Pancreas (tissue), 10 donors: ENCODE measurements at places on chromosomes 3 and 15. TPM values are rescaled to one million over a fixed set of nuclear protein-coding genes. Genes with fewer than 3 reads are reported as not detected.

SCN5A gene
- total RNA-seq: 0.39 TPM

GPR62 gene
- total RNA-seq: 0.09 TPM

ATOSA gene
- total RNA-seq: 37.9 TPM

PLAAT1 gene
- 0.20 TPM for total RNA-seq

CACNA2D2 gene
- total RNA-seq: 1.5 TPM

MASP1 gene
- total RNA-seq: 0.06 TPM

DNA sequence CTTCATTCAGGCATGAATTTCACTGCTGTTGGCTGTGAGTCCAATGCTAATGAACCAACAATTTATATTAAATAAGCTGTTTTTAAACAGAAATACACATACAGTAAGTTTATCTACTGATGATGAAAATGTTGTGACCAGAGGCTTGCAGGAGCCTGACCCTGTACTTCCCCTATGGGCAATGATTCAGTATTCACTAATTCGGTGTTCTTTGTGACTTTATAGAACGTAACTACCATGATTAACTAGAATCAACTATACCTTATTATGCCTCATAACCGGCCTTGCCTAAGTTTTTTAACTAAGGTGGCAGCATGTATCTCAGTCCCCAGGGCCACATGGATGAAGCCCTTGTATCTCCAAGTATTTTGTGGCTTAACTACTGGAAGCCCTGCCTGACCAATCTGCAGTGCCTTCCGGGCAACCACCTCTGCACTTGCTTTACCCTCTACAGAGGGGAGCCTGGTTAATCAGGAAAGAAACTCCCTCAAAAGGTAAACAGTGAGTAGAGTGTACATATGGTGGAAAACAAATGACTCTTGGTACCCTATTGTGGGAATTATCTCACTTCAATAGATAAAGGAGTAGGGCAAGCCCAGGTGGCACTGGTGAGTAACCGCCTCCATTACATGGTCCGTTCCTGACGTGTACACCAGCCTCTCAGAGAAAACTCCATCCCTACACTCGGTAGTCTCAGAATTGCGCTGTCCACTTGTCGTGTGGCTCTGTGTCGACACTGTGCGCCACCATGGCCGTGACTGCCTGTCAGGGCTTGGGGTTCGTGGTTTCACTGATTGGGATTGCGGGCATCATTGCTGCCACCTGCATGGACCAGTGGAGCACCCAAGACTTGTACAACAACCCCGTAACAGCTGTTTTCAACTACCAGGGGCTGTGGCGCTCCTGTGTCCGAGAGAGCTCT lies 11.6 kb upstream of the CLDN18 start:
- no peaks in the 10 kb centered on the region for H3K27me3 ChIP-seq
- H3K4me3 ChIP-seq: no peak overlapping the region
- H3K27ac ChIP-seq: no peak overlapping the region
- DNase-seq: no peak
- H3K4me1 ChIP-seq: no peaks in the 10 kb centered on the region

- no peaks in the 10 kb centered on the region for H3K36me3 ChIP-seq
- no peaks in the 10 kb centered on the region for H3K27me3 ChIP-seq
- H3K27ac ChIP-seq: no peak overlapping the region
- H3K4me3 ChIP-seq: no peak overlapping the region
- no peak for DNase-seq
- H3K4me1 ChIP-seq: no peaks in the 10 kb centered on the region
Observed at GRCh38 chr15:78338781-78339180, 1.4 kb upstream of the CRABP1 start.

- H3K4me1 ChIP-seq: no peaks in the 10 kb centered on the region
- no peak for DNase-seq
- no peaks in the 10 kb centered on the region for H3K27me3 ChIP-seq
- no peak overlapping the region for H3K4me3 ChIP-seq
Observed at GRCh38 chr3:39350714-39351113, 21.2 kb downstream of the CCR8 start.

DNA sequence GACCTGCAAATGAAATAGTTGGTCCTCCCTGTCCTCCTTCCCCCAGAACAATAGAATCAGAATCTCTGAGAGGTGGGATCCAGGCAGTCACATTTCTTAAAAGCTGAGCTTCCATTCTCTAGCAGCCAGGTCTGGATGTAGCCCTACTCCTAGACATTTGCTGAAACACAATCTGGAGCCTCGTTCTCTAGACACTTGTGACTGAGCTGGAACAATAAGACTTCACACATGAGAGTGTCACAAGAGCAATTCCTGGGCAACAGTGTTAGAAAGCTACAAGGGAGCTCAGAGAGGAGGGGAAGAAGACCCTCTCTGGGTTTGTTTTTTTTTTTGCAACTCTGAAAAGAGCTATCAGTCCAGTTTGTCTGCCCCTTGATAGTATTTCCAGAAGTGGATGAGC lies 14.5 kb downstream of the CORO2B start:
- H3K4me3 ChIP-seq: no peak overlapping the region
- H3K36me3 ChIP-seq: no peaks in the 10 kb centered on the region
- no peak overlapping the region for H3K27ac ChIP-seq
- no peaks in the 10 kb centered on the region for H3K27me3 ChIP-seq

DNA sequence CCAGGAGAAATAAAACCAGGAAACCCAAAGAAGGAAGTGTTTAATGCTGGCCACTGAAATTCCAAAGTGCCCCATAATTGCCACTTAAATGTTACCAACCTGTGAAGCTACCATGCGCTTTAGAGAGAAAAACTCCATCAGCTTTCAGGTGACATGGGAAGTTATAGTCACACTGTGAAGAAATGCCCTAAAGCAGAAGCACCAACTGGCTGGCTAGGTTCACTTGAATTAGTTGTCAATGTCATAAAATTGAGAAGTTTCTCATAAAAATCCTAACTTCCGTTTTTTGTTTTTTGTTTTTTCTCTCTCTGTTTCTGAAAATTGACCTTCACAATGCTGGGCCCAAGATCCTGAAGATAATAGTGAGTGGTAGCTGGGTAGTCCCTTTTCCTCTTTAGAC lies 167.9 kb upstream of the CTNNB1 start:
- no peak for DNase-seq
- no peaks in the 10 kb centered on the region for H3K36me3 ChIP-seq
- H3K4me3 ChIP-seq: no peak overlapping the region
- no peaks in the 10 kb centered on the region for H3K27me3 ChIP-seq
- no peaks in the 10 kb centered on the region for H3K4me1 ChIP-seq

DNA sequence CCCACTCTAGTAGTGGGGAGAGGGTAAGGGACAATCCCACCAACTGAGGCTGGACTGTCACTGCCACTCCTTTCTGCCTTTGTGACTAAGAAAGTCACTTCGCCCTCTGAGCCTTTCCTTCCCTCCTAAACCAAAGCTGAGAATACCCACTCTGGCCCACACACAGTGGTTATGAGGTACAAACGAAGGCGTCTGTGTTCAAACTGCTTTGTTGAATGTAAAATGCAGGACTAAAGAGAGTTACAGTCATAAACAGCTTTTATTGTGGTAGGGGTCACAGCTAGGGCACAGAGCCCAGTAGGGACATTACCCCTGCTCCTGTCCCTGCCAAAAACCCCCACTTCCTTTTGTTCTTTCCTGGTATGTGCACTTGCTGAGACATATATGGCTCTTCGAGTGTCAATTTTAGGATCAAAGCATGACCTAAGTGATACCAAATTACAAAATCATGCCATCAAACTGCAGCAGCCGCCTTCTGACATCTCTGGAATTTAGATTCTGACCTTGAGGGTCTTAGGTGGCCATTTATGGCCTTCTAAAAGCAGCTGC lies 45.1 kb downstream of the CTDSPL start:
- no peaks in the 10 kb centered on the region for H3K36me3 ChIP-seq
- H3K4me1 ChIP-seq: no peaks in the 10 kb centered on the region
- no peak overlapping the region for H3K4me3 ChIP-seq
- H3K27me3 ChIP-seq: no peaks in the 10 kb centered on the region
- peak overlapping the region; percentile 44 for H3K27ac ChIP-seq

DNA sequence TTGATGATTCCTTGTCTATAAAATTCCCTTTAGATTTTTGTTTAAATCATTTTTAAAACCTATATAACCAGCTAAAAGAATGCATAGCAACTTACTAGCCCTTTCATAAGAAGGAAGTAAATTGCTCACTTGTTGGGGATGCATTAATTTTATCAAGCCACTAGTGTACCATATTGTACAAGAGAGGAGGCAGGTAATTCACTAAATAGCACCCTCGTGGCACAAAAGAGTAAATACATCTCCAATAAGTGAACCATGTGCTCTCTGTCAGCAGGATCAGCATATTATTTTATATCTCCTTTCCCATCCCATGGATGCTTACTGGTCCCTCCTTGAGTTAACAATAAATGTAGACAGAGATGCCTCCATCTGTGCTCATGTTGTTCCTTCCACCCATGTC lies 34.3 kb downstream of the FRMD5 start:
- H3K27ac ChIP-seq: no peak overlapping the region
- DNase-seq: no peak
- no peak overlapping the region for H3K4me3 ChIP-seq
- no peaks in the 10 kb centered on the region for H3K36me3 ChIP-seq
- no peaks in the 10 kb centered on the region for H3K4me1 ChIP-seq
- H3K27me3 ChIP-seq: no peaks in the 10 kb centered on the region

DNA sequence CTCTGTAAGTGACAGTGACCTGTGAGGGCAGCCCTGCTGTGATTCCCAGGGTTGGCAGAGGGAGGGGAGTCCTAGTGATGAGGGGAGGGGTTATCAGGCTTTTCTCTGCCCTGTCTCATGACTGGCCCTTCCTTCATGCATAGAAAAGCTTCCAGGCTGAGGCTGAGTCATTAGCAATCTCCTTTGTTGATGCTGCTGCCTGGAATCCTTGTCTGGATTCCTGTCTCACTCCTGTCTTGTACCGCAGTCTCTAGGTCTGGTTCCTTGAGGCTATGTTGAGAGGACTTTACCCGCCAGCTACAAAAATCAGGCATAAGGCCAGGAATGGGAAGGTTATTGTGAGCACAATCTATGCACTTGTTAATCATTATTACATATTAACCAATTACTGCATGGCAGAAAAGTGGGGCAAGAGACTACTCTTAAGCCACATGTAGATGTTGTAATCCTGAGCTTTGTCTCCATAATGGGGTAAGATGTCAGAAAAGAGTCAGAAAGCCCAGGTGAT lies 7.2 kb downstream of the KLHL6 start:
- peak; percentile 13 for DNase-seq
- no peak overlapping the region for H3K27ac ChIP-seq
- peaks cover 3% of the 10 kb centered on the region for H3K4me1 ChIP-seq
- H3K4me3 ChIP-seq: no peak overlapping the region

DNA sequence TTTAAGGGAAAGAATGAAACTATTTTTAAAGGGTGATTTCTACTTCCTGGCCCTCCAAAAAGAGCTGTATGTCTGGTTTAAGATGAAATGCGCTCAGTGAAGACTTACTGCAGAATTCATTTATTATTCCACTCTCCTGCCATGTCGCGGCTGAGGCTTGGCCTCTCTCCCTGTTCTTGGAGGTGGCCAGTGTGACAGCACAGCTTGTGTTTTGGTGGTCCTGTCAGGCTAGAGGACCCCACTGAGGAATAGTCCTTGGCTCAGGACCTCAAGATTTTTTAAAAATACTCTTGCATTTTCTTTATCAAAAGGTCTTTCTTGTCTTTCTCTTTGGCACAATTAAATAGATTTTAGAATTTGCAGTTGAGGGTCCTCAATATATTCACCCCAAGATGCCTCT lies 384.4 kb downstream of the LRTM1 start:
- DNase-seq: no peak
- H3K36me3 ChIP-seq: no peaks in the 10 kb centered on the region
- H3K4me3 ChIP-seq: no peak overlapping the region
- no peaks in the 10 kb centered on the region for H3K4me1 ChIP-seq
- no peaks in the 10 kb centered on the region for H3K27me3 ChIP-seq
- no peak overlapping the region for H3K27ac ChIP-seq

- H3K4me3 ChIP-seq: no peak overlapping the region
- no peak overlapping the region for H3K27ac ChIP-seq
- H3K4me1 ChIP-seq: no peaks in the 10 kb centered on the region
Observed at GRCh38 chr15:39709941-39710340, 72.7 kb downstream of the FSIP1 start.

DNA sequence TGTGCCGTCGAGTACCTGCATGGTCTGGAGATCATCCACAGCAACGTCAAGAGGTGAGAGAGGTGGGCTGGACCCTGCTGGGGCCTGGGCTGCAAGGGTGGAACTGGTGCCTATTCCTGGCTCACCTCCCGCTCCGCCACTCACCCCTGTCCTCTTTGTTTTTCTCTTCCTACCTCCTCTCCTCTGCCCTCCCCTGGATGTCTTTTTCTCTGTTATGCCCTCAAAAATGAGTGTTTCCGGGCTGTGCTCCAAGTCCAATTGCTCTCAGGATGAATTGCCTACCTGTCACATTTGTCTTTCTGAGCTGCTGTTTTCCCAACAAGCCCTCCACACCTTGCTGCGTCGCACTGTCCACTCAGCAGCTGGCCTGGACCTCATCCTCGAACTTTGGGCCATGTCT lies 28.5 kb upstream of the TATDN2 start:
- H3K27ac ChIP-seq: peak overlapping the region; percentile 28

DNA sequence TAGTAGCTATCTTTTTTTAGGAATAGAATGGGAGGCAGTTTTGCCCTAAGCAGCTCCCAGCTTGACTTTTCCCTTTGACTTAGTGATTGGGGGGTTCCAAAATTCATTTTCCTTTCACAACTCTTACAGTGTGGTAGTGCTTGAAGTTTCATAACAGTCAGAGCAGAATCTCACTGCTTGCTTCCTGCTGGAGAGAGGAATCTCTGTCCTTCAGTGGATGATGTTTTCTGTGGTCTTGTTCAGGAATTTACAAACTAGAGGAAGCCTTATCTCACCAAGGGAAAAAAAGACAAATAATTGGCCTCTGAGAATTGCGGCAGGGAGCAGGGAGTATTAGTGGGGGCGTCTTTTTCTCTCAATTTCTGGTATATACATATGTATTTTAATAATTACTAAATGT lies 326.6 kb upstream of the C2CD4B start:
- no peaks in the 10 kb centered on the region for H3K27me3 ChIP-seq
- H3K4me3 ChIP-seq: no peak overlapping the region
- H3K4me1 ChIP-seq: no peaks in the 10 kb centered on the region
- no peak for DNase-seq
- no peaks in the 10 kb centered on the region for H3K36me3 ChIP-seq

GRCh38 chr3:24521420-24522145 lies 26.9 kb upstream of the THRB start:
- no peaks in the 10 kb centered on the region for H3K4me1 ChIP-seq
- H3K36me3 ChIP-seq: no peaks in the 10 kb centered on the region
- DNase-seq: peak; percentile 61
- H3K4me3 ChIP-seq: peak overlapping the region; percentile 58
- no peaks in the 10 kb centered on the region for H3K27me3 ChIP-seq
- H3K27ac ChIP-seq: peak overlapping the region; percentile 43

DNA sequence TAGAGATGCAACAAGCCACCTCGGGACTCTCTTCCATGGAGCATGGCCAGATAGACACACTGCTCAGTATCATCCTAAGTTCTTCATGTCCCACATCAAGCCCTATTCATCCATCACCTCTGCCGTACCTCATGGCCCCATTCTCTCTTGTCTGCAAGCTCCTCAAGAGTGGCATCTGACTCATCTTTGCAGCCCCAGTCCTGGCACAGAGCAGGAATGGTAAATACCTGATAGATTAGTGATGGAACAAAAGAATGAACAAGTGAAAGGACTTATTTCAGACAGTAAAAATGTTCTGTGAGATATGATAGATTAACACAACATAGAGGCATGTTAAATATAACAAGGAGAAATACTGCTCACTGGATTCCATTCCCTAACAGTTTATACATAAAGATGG lies 176.4 kb downstream of the ISL2 start:
- H3K4me1 ChIP-seq: no peaks in the 10 kb centered on the region
- no peak overlapping the region for H3K4me3 ChIP-seq
- no peaks in the 10 kb centered on the region for H3K36me3 ChIP-seq
